ENCODE measurements at places on chromosomes 7 and 10. TPM values are rescaled to one million over a fixed set of nuclear protein-coding genes. Genes with fewer than 3 reads are reported as not detected.

Gene SKIDA1
- not detected for polyA plus RNA-seq

DNA sequence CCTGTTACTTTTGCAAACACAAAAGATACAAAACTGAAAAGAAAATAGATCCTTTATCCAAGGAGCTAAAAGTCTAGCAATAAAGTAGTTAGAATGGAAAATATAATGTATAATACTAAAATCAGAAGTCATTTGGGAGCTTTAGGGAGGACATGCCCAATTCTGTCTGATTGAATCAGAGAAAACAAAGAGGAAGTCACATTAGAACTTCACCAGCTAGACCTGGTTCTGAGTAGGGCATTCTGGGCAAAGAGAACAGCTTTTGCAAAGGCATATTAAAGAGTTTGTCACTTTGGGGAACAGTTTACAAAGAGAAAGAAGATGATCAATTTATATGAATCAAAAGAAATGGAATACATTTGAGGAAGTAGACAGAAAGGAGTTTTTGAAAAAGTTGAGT lies 107.0 kb upstream of the PRSS1 start:
- DNase-seq = no peak

- peak; percentile 23 for DNase-seq
These were observed 601.3 kb downstream of the GALNT17 start for GRCh38 chr7:71733107-71733870.

- DNase-seq = no peak
These were observed 103.3 kb downstream of the SEMA3A start for GRCh38 chr7:84091318-84091717.

DNA sequence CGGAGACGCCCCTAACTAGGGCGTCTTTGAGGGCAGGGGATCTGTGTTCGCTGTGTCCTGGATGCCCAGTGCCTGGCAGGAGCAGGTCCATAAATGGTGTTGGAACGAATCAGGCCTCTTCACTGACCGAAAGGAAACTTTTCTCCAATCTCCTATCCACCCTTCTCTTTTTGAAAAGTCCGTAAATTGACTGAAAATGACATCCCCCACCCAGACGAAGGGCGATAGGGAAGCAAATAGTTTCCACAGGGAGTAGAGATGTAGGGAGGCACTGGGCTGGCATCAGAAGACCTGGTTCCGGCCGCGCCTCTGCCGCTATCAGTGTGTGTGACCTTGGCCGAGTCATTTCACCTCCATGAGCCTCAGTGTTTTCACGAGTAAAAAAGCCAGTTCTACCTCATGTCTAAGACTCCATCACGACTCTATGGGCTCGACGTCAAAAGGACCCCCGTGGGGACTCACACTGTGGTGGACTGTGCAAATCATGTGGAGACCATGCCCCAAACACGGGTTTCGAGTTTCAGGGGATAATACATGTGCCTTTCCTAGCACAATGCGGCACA lies 497 bp upstream of the RAB11FIP2 start:
- DNase-seq = no peak

- DNase-seq = no peak
These were observed 276.7 kb downstream of the PARD3 start for GRCh38 chr10:34538281-34538829.

All from naive B cell (primary cell).